ENCODE measurements at places on chromosomes 1 and 21. TPM values are rescaled to one million over a fixed set of nuclear protein-coding genes. Genes with fewer than 3 reads are reported as not detected.

GRCh38 chr1:209190591-209191261, 392.8 kb upstream of the CAMK1G start:
- DNase-seq, result no peak

- no peak for DNase-seq
Observed at GRCh38 chr1:150764617-150765101, 919 bp downstream of the CTSS start.

The CYP4X1 gene
- total RNA-seq, result 0.38 TPM

The SAMD13 gene
- 3.7 TPM for total RNA-seq

The RGS4 gene
- 0.66 TPM for total RNA-seq
